Thymus (tissue), 14 donors: ENCODE measurements at places on chromosomes 11 and 22. TPM values are rescaled to one million over a fixed set of nuclear protein-coding genes. Genes with fewer than 3 reads are reported as not detected.

GRCh38 chr11:2186669-2187279 lies 15.2 kb upstream of the TH start:
- no peak for DNase-seq

Gene PGA5
- total RNA-seq, result 0.19 TPM

DNA sequence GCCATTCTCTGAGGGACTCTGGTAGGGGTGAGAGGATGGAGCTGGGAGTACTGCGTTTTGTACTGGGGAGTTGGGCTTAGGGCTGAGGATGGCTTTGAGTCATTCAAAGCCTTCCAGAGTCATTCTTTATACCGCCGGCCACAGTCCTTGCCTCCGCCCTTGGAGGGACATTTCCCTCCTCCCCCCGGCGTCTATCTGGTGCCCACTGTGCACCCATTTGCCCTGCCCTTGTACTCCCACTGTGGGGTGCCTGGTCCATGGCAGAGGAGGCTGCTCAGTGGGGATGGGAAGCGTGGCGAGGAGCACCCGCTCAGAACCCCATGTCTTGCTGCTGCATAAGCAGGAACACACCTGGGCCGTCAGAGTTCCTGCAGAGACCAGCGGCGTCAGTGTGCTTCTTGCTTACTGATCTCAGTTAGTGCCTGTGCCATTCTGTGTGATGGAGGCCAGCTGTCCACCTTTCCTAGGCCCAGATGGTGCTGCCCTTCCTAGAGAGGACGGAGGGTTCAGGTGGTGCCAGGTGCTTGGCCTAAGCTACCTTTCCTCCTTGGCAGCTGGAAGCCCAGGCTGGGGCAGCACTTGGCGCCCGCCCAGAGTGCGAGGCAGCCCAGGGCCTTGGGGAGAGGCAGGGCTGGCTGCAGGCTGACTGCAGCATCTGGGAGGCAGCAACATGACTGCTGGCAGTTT lies 23.3 kb upstream of the TMEM191C start:
- no peak for DNase-seq

DNA sequence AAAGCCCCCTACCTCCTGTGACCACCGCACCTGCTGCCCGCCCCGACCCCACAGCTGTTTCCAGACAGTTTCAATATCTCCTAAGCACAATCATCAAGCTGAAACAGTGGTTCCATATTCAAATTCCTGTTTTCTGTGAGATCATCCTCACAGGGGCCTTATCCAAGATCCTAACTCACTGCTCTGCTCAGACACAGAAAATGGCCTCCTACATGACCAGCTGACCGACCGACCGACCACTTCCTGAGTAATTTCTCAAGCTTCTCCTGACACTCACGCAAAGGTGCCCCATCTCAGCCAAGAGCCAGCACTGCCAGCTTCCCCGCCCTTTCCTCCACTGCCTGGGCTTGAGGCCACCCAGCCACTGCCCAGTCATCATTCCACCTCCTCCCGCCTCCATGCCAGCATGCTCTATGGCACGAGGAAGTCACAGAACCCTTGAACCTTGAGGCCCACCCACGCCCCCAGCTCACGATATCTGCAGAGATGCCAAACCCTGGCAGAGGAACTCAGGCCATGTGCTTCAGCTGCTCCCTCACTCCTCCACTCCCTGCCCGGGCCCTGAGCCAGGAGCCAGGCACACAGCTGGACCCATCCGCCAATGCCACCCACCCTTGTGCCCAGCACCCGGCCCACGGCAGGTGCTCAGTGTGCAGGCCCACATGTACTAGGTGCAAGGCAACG lies 14.0 kb downstream of the KIAA0930 start:
- DNase-seq, result no peak

GRCh38 chr22:35258191-35258988 lies 1.1 kb downstream of the HMGXB4 start:
- DNase-seq, result no peak

- no peak for DNase-seq
These were observed 569.9 kb downstream of the BUD13 start for GRCh38 chr11:116202922-116203321.

GRCh38 chr11:13336246-13336878 lies 58.8 kb downstream of the BMAL1 start:
- DNase-seq, result no peak

DNA sequence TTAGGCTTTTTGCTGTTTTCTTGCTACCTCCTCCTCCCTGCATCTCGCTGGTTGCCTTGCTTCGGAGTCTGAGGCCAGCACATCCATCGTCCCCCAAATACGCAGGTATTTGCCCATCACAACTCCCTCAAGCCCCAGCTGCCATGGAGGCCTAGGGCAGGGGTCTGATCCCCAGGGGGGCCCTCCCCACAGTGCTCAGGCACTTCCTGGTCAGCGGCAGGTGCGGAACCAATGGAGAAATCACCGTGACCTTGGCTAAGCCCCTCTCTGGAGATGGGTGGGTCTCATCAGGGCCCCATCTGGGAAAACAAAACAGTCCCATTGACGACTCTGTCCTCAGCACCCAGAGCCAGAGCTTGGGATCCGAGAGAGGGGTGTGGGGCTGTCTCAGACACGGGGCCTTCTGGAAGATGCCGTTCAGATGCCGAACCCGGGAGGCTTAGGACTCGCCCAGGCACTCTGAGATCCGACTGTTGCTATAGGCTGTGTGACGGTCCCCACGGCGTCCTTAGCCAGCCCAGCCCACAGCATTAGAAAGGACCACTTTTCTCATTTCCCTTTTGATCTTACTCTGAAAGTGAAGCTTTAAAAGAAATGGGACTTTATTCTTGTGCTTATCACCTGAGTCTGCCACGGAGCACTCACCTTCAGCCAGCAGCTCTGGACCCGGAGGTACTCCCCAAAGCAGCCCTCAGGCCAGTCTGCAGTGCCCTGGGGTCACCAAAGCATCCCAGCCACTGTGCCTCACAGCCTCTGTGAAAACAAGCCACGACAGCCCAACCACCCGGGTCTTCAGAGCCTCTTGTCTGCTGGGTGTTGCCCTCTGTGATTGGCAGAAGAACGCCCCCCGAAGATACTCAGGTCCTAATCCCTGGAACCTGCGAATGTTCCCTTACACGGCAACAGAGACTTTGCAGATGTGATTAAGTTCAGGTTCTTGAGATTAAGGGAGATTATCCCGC lies 61.2 kb upstream of the SLC22A12 start:
- no peak for DNase-seq

- no peak for DNase-seq
These were observed 9.5 kb downstream of the SDF2L1 start for GRCh38 chr22:21651521-21652009.

Gene C11orf91
- not detected for total RNA-seq

Gene CD248
- 3.0 TPM for total RNA-seq

- DNase-seq, result no peak
These were observed 504 bp upstream of the ZNF215 start for GRCh38 chr11:6925636-6926207.

DNA sequence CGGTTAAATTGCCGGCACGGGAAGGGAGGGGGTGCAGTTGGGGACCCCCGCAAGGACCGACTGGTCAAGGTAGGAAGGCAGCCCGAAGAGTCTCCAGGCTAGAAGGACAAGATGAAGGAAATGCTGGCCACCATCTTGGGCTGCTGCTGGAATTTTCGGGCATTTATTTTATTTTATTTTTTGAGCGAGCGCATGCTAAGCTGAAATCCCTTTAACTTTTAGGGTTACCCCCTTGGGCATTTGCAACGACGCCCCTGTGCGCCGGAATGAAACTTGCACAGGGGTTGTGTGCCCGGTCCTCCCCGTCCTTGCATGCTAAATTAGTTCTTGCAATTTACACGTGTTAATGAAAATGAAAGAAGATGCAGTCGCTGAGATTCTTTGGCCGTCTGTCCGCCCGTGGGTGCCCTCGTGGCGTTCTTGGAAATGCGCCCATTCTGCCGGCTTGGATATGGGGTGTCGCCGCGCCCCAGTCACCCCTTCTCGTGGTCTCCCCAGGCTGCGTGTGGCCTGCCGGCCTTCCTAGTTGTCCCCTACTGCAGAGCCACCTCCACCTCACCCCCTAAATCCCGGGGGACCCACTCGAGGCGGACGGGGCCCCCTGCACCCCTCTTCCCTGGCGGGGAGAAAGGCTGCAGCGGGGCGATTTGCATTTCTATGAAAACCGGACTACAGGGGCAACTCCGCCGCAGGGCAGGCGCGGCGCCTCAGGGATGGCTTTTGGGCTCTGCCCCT lies 529 bp upstream of the CCND1 start:
- no peak for DNase-seq

GRCh38 chr22:29306835-29307595 lies 565 bp downstream of the GAS2L1 start:
- DNase-seq, result no peak

DNA sequence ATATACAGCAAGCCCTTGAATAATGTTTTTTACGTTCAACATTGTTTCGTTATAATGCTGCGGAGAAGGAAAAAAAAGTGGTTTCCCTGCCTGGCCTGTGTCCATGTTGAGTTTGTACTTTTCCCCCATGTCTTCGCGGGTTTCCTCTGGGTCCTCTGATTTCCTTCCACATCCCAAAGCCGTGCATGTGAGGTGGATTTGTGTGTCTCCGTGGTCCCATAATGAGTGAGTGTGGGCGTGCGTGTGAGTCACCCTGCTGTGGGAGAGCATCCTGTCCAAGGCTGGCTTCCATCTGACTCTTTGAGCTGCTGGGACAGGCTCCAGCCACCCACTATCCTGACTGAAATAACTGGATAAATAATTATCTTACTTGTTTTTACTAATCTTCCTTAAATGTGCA lies 29.6 kb upstream of the SNX19 start:
- DNase-seq, result no peak

DNA sequence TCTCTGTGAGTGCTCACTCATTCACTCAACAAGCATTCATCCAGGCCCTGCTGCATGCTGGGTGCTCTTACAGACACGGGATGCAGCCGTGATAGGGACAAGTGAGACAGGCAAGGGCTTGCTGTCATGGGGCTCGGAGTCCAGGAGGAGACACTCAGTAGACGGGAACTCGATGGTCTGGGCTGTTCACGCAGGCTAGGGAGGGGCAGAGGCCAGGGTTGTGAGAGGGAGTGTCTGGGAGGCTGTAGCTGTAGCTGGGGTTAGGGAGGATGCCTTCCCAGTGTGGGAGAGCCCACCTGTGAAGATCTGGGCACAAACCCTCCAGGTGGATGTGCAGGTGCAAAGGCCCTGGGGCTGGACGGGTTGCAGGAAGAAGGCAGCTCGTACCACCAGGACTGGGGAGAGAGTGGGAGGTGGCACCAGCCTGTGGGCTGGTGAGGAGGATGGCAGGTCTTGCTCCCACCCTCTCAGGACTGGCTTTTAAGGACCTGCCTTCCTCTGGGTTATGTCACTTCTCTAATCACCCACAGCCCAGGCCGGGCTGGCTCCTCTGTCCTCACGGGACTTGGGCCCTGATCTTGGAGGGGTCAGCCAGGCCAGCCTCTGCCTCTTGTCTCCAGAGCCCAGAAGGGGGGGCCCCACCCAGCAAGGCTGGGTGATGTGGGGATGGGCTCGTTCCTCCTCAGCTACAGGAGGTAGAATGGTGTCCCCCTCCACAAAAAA lies 24.1 kb downstream of the FGF4 start:
- no peak for DNase-seq

Gene TTC38
- 4.6 TPM for total RNA-seq

Gene OR8B8
- total RNA-seq, result not detected

DNA sequence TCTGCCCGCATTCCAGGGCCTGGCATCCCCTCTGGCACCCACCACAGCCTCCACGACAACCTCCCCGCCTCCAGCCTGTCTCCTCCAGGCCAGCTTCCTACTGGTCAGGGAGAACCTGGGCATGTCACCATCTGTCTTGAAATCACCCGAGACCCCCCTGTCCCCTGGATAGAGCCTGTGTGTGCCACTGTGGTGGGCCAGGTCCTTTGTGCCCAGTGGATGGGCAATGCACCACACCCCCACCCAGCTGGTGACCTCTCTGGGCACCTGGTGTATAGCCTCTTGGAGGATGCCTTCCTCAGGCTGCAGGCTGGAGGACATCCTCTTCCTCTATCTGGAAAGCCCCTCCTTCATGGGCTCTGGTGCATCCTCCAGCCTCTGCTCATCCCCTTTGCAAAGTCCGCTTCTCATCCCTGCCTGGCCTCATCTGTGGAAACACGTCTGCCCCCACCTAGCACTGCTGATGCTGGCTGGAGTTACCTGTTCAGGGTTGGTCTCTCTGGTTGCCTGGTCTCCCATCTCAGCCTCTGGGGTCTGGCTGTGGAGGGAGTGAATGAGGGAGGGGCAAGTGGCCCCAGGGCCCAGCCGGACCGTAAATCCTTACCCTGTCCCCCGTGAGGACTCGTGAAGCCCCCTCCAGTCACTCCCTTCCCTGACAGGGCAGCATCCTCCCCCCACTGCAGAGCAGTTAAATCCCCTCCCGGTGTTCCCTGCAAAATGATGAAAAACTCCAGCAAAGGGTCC lies 589.6 kb downstream of the TBC1D22A start:
- DNase-seq, result no peak

GRCh38 chr11:86671531-86672006 lies 847 bp downstream of the ME3 start:
- no peak for DNase-seq

Gene CADM1
- 26.3 TPM for total RNA-seq

Gene OR5W2
- not detected for total RNA-seq

Gene GLYATL1
- 4.9 TPM for total RNA-seq

Gene INPP5J
- 0.47 TPM for total RNA-seq

DNA sequence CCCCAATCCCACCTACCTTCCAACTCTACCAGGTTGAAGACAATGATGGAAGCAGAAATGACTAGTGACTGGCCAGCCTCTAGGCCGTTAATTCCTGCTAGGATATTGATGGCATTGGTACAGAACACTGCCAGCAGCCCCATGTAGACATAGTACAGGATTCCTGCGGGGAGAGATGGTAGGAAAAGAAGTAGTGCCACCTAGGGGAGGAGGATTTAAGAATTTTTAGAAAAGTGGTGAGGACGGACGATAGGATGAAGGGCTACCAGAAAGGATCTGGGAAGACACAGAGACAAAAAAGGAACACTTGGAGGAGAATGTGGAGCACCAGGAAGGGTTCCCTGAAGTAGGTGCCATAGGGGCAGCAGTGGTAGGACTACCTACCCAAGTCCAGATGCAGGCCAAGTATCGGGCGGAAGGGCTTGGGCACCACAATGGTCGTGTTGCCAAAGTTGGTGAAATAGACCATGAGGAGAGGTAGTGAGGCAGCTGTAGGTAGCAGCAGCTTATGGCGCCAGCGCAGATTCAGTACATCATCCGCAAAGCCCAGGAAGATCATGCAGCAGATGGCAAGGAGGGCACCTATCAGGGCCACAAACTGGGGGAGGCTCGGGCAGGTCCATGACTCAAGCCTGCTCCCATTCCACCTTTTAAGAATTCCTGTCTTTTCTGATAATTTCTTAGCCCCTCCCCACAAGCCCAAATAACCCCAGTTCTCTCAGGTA lies 1.2 kb downstream of the DPAGT1 start:
- no peak for DNase-seq

Gene CCDC87
- 0.14 TPM for total RNA-seq

Gene CFAP300
- 0.66 TPM for total RNA-seq

DNA sequence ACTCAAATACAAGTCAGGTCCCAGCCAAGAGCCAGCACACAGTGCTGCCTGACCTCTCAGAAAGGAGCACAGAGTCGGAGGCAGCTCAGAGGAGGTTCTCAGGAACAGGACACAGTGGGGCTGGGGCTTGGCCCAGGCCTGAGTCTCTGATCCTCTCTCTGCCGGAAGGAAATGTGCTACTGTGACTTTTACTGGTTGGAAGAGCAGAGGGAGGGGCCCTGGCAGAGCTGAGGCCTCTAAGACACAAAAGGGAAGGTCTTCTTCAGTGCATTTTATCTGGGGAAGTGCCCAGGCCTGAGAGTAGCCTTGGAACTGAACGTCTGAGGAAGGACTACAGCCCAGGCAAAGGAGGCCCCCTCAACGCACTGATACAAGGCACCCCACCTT lies 16.2 kb upstream of the CASTOR1 start:
- DNase-seq, result no peak
